ENCODE measurements at places on chromosomes 13 and 19.

- DNase-seq: no peak
Measured at GRCh38 chr13:50158385-50159165, 143.3 kb downstream of the KCNRG start.

- no peak for DNase-seq
Measured at GRCh38 chr19:41714598-41714997, 6.2 kb downstream of the CEACAM5 start.

GRCh38 chr19:17109962-17110598 is 34.5 kb downstream of the MYO9B start:
- DNase-seq: no peak

GRCh38 chr13:63088226-63088625 is 1672.6 kb upstream of the PCDH20 start:
- no peak for DNase-seq

- no peak for DNase-seq
Measured at GRCh38 chr13:33870046-33870668, 52.2 kb downstream of the RFC3 start.

GRCh38 chr19:5578097-5578846 is 10.5 kb upstream of the TINCR start:
- peak; percentile 45 for DNase-seq

DNA sequence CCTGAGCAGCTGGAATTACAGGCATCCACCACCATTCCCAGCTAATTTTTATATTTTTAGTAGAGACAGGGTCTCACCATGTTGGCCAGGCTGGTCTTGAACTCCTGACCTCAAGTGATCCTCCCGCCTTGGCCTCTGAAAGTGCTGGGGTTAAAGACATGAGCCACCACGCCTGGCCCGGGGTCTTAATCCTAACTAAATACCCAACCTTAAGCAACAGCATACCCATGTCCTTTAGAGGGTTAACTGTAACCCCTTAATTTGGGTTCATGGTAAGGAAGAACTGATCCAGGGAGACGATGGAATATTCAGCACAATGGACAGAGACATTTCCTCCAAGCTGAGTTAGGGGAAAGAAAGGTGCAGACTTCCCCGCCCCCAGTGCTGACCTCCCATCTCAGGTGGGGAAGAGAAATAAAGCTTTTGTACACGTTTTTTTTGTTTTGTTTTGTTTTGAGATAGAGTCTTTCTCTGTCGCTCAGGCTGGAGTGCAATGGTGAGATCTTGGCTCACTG is 8.7 kb upstream of the GALP start:
- DNase-seq: no peak

DNA sequence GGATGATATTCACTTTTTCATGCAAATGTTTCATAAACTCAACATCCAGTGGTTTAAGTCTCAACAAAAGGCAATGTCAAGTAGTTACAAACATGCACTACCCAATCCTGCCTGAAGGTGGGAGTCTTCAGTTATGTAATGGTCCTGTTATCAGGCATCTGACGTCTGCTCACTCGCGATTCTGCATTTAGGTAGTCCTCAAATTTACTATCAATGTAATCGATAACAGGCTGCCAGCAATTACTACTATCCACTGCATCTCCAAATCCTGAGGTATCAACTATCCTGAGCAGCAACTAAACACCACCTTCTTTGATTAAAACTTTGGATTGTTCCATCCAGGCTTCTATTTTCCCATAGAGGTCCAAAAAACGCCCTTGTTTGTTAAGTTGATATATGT is 51.2 kb downstream of the NLRP12 start:
- peak; percentile 50 for DNase-seq

GRCh38 chr13:27635266-27635665 is 13.6 kb downstream of the POLR1D start:
- no peak for DNase-seq

DNA sequence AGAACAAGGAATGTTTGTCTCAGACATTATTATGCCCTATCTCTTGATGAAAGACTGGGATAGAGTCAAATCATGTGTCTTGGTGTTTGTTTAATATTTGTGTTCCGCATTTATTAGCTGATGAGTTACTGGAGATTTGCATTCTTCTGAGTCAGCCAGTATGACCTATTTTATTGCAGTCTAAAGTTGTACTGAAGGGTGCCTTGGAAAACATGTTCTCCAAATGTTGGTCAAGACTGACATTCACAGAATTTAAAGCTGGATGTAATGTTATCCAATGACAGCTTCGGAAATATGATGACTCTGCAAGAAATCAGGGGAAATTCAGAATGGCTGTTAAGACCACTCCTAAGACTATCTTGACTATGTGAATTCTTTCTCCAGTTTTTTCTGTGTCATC is 134.0 kb downstream of the KCNRG start:
- no peak for DNase-seq

- DNase-seq: no peak
Measured at GRCh38 chr19:8022275-8022674, 16.8 kb upstream of the ELAVL1 start.

DNA sequence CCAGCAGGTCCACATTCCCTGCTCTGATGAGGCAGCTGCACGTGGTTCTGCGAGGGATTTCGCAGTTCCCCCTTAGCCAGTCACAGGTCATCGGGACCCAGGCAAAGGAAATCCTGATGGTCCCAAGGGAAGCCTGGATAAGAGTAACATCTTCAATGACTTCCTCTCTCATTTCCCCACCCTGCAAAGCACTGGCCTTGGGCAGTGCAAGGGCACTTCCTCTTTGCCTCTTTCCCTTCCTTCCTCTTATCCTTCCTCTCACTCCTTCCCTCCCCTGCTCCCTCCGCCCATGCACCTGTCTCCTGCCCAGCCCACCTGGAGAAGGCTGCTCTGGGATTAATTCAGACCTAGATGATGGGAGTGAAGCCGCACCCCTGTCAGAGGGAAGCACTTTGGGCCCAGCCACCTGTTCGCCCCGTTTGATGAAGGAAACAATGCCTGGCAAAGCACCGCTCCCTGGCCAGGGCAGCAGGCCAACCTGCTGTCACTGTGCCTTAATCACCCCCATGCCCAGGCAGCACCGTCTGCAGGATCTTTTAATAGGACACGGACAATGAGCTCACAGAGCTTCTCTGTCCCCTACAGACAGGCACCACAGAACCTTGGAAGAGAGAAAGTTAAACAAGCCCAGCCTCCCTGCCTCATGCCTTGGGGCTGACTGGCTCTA is 113.5 kb upstream of the PABPC3 start:
- DNase-seq: no peak

DNA sequence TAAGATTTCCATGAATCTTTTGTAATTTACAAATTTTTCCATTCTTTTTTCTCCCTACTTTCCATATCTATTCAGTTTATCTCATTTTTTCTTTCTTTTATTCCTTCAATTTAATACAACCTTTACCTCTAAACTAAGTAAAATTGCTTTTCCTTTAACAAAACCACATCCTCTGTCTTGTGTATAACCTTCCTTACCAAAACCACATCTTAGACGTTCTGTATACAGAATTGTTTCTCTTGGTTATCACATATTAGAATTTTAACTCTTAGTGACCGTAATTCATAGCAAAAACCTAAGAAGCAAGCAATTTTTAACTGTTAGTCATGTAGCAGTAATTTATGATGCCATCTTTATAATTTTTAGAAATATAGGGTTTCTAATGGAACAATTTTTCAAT is 15.0 kb downstream of the PPP5C start:
- no peak for DNase-seq

DNA sequence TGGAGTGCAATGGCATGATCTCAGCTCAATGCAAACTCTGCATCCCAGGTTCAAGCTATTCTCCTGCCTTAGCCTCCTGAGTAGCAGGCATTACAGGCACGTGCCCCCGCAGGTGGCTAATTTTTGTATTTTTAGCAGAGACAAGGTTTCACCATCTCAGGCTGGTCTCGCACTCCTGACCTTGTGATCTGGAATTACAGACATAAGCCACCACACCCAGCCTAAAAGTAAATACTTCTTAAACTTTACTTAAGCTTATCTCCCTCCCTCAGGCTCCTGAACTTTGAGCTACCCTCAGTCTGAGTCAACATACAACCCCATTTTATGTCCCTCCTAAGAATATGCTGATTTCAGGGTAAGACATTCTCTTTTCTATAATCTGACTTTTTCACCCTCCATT is 66.1 kb downstream of the ZNF486 start:
- no peak for DNase-seq

GRCh38 chr19:55584871-55585270 is 4.2 kb upstream of the ZNF579 start:
- DNase-seq: no peak
